Pancreas (tissue), 10 donors: ENCODE measurements at places on chromosomes 6 and 20. TPM values are rescaled to one million over a fixed set of nuclear protein-coding genes. Genes with fewer than 3 reads are reported as not detected.

DNA sequence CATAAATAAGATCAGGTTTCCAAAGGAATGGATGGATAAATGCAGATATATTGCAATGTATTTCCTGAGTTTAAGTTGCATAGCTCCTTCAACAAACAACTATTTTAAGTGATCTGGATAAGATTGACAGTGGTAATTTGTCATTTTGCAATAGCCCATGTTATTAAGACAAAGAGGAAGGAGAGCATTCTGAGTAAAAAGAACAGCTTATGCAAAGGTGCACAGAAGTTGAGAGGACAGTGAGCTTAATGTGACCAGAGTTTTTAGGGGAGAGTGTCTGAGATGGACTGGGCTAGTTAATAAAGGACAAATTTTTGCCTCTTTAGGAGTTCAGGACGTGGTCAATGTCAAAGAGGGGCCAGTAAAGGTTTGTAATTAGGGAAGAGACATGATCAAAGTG is 48.8 kb upstream of the FBXO30 start:
- no peak for DNase-seq

- no peak for DNase-seq
Measured at GRCh38 chr6:11972806-11973205, 39.3 kb upstream of the HIVEP1 start.

- no peak for DNase-seq
Measured at GRCh38 chr20:23060629-23061028, 11.2 kb upstream of the THBD start.

DNA sequence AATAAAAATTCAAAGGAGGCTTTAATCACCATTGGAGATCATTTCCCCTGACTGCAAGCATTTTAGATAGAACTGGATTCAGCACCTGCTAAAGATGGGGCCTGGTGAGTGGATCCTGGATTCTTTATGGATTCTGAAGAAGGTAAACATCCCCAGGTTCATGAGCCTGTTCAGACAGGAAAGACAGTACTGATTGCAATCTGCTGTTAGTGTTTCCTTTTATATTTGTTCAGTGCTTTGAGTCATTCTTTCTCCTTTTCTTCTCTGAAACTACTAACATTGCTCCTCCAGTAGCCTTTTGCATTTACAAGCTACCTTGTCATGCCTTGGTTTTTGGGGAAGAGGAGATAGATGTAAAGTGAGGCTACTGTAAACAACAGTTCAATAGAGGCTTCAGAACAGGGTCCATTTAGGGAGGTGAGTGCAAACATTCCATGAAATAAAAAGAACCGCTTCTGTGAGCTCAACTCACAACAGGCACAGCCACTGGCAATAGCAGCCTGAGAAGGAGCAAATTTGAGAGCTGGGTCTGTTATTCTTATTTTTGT is 66.4 kb upstream of the PRL start:
- no peak for DNase-seq

- no peak for DNase-seq
Measured at GRCh38 chr6:38080889-38081288, 261.4 kb downstream of the ZFAND3 start.

DNA sequence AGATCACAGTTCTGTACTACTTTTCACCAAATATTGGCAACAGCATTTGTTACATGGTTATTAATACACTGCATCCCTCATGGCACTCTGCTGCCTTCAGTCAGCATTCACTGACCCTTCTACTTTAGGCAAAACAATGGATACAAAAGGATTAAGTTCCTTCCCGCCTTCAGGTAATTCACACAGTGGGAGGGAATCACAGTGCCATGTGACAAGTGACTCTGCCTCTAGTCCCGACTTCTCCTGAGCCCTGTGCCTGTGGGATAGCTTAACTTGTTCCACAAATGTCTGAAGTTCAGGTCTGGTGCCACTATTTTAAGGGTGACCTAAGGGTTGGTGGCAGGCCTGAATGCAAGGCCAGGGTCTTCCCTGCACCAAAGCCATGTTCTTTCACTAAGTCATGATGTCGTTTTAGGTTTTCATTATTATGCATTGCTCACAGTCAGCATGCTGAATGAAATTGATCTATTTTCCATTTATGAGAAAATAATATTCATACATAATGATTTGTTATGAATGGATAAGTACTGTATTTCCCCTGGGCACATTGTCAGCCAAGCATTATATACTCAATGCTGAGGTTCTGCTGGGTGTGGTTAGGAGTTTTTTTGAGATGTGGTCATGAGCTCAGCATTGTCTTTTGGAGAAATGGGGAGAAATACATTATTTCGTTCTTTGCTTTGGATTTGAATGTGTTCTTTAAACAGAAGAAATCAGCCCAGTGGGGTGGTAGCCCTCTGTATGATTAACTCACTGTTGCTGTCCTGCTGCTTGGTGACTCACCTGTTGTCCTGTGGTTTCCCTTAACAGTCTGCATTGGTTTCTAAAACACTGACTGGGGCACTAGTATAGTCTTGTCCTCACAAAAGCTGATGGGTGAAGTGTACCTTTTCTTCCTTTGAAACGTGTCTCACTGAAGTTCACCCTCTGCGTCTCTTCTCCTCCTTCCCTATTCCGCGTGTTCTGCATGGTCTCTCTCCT is 66.4 kb downstream of the AFDN start:
- no peak for DNase-seq

DNA sequence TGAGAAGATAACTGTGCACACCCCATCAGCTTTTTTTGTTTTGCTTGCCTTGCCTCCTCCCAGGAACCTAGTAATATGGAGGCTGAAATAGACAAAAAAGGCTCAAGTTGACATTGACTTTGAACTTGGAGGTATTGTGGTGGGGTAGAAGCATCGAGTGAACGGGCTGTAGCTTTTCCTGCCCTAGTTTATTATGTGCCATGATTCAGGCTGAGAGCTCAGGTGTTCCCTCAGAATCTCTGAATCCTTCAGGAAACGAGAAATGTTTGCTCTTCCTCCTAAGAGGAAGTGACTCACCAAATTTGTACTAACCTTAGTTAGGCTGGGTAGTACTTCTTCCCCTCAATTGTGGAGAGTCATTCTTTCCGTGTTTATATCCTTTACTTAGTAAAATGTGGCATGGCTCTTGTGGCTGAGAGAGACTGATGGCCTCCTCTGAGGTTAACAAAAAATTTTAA is 98.8 kb downstream of the SASH1 start:
- no peak for DNase-seq

DNA sequence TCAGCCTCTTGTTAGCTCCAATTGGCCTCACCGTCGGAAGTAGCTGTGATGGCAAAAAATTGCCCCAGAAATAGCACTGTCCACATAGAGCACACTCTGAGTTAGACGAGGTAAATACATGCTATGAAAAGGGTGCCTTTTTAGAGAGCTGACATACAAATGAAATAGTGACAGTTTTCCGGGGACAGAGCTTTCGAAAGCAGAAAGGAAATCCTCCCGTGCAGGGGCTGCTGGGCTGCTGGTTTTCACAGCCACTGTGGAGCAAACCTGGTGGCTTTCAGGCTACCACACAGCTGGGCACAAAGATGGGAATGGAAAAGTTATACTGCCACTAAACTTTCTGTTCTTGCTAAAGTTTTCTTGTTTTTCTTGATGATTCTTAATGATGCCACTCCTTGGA is 8.3 kb downstream of the SLPI start:
- DNase-seq = no peak

DNA sequence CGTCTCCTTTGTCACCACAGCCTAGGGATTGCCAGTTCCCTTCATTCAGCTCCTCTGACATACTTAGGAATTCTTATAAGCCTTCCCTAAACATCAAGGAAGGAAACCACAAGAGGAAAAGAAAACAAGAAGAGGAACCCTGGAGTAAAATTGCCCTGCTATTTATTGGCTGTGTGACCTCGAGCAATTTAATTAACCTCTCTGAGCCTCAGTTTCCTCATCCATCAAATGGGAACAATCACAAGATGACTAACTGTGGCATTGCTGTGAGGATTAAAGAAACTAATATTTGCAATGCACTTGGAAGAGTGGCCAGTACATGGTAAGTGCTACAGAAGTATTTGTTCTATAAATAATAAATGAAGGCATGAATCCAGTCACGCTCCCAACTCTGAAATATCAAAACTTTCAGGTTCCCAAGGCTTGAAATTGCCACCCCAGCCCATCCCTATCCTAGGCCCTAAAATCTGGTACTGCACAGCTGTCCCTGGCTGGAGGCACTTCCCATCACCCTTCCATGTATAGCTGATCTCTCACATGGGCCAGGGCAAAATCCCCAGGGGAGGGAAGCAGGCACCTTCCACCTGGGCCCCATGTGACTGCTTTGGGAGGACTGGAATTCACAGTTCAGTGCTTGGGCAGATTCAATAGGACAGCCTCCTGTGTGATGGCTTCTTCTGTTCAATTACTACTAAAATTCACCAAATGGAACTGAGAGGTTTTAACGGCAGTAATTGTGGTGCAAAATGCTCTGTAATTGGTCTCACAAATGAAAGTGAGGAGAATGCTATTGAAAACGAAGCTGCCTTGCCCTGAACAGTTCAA is 78.0 kb upstream of the MAFB start:
- DNase-seq = no peak

- DNase-seq = no peak
Measured at GRCh38 chr6:95784019-95784418, 206.7 kb downstream of the MANEA start.

DNA sequence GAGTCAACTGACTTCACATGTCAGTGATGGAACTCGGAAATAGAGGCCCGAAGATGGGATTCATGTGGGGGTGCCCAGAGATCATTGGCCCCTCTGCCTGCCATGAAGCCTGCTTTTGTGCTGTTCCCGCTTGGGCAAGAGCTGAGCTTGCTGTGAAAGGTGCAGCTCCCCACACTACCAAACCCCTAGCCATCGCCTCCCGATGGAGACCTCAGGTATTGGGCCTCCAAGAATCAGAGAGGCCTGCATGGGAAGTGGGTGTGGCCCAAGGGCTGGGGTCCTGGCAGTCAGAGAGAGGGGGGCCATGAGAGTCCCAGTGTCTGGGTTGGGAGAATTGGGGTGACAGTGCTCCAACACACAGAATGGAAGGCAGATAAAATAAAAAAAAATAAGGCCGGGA is 160.9 kb downstream of the SOD2 start:
- no peak for DNase-seq

DNA sequence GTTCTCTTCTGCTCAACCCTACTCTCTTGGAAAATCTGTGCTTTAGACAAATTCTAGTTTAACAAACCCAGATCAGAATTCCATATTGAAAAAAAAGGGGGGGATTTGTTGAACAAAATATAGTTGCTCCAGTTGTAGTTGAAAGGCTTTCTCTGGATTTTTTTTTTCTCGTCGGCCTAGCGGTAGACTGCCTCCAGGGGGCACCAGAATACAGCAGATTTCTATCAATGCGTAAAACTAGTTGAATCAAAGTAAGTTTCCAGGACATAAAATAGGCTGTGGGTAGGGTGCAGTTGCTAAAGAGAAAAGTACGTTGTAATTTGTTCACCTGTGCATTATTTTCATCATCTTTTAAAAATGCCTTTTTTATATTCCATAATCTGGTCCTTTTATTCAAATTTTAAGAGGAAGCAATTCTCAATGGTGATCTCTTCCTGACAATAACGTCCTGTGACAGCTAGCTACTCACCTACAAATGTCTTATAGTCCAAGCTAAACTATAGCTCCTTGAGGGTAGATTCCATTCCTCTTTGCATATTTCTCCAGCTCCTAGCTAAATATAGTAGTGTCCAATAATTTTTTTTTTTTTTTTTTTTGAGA is 105.4 kb downstream of the PERP start:
- DNase-seq = no peak

DNA sequence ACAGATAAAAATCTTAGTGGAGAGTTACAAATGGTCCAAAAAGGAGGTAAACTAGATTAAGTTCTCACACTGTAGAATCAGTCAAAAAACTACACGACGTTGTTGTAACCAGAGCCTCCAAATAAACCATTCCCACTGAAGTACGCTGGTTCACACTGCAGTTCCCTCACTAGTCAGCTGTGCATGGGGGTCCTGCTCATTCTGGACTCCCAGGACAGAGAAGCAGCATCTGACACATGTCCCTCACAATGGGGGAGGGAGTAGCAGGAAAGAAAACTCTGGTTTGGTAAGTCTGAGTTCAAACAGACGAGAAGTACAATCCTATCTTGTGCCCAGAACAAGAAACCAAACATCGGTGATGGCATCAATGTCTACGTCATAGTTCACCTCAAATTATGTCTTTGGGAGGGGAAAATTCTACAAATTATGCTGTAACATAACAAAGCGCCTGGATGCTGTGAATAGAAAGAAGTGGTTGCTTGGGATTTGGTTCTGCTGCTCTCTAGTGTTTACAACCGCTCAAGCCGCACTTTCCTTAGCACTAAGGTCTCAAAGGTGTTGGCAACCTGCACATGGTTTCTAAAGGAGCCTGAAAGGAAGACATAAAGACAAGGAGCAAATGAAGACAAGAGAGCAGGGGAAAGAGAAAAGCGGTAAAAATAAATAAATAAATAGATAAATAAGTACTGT is 208.0 kb downstream of the GMDS start:
- no peak for DNase-seq

DNA sequence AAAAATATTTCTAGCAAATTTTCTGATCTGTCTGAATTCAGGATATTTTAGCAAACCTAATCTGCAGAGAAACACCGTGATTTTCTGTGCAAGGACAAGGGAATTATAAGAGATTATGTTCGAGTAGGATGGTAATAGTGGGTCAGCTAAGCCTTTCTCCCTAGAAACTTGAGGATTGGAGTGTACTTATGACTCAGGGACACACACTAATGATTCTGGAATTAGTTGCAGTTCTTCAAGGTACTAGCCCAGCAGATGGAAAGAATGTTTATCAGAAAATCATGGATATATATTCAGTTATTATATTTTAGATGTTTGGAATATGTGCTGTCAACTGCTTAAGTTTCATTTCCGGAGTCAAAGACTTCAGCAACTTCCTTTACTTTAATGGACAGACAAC is 177.1 kb upstream of the MAP3K7 start:
- DNase-seq = no peak

DNA sequence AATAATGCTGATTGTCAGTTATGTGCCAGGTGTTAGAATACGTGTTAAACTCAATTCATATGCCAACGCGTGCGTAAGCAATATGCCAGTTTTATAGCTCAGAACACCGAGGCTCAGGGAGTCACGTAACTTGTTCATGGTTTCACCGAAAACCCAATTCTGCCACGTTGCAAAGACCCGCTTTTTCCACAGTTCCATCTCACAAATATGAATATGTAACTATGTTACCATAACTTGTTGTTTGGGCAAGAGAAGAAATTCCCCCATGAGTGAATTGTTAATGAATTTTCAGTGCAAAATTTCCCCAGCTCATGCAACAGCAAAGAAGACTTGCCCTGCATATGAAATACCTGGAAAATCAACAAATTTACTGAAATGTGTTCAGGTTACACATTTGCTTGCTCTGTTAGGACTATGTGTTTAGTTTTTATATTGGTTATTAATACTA is 30.1 kb downstream of the SF3B5 start:
- no peak for DNase-seq

Gene DPPA5
- total RNA-seq = not detected

Gene UNC5CL
- total RNA-seq = 12.5 TPM

Gene SPEF1
- 0.52 TPM for total RNA-seq

Gene NNAT
- not detected for total RNA-seq

Gene PROKR2
- not detected for total RNA-seq

Gene ZNF311
- 0.32 TPM for total RNA-seq

Gene POPDC3
- total RNA-seq = not detected

Gene TBX18
- total RNA-seq = 0.84 TPM

Gene FAXC
- 1.9 TPM for total RNA-seq

Gene ZSCAN23
- 1.1 TPM for total RNA-seq
